ENCODE measurements at places on chromosomes 4 and X.

DNA sequence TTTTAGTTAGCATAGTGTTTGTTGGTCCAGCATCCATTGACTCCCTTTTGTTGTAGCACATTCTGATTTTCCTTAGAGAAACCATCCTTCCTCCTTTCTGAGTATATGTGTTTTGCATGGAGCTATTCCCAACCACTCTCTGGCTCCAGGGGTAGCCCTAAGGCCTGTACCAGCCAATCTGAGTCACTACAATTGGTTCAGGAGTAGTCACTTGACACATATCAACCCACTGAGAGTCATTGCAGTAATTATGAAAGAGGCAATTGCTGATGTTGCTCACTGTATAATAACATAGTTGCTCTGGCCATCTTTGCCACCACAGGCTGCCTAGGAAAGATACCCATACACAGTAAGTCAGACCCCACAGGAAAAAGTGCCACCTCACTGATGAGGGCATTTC is 71.2 kb upstream of the GRID2 start:
- DNase-seq: no peak

GRCh38 chr4:169233691-169234090 is 37.1 kb downstream of the SH3RF1 start:
- no peak for DNase-seq

GRCh38 chr4:78863254-78863869 is 75.9 kb downstream of the PAQR3 start:
- no peak for DNase-seq

DNA sequence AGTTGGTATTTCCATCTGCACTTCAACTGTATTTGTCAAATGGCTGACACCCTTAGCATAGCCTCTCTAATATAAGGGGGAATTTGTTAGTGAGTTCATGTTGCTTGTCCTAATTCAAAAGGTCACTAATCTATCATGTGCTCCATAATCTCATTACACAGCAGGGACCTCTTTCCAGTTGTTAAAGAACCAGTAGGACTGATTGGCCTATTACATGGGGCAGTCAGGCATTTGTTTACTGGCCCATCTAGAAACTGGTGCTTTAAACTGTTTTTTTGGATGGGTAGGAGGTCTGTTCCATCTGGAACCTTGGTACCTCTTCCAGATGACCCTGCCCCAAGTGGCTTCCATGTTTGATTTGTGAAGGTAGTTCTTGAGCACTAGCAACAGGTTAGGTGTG is 11.4 kb downstream of the ANK2 start:
- DNase-seq: no peak

- no peak for DNase-seq
Observed at GRCh38 chr4:184103527-184104264, 114.0 kb downstream of the ENPP6 start.

DNA sequence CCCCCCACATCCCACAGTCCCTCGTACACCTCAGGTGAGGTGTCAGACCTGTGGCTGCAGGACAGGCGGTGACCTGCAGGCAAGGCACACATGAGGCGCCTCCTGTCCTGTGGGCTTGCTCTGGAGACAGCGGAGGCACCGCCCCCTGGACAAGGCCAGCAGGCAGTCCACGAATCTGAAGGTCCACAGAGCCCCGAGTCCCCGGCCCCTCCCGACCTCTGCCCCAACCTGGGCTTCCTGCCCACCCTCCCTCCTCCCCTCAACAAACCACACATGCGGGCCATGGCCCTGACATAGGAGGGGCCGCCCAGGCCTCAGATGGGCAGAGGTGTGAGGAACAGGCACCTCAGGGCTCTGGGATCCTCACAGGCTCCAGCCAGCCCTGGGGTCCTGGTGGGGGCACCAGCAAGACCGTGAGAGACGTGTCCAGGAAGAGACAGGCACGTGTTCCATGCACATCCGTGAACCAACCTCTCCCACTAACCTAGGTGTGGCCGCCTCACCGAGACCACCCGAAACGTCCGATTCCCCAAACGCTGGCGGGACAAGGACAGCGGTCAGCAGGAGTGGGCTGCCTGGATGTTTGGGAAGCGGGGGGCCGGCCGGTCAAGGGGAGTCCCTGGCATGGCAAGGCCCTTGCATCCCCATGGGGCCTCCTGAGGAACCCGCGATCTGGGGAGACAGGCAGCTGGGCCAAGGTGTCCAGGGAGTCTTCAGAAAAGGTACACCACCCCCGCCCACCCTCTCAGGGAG is 25.8 kb downstream of the CTBP1 start:
- no peak for DNase-seq

GRCh38 chrX:121160987-121161386 is 113.6 kb downstream of the GLUD2 start:
- no peak for DNase-seq

DNA sequence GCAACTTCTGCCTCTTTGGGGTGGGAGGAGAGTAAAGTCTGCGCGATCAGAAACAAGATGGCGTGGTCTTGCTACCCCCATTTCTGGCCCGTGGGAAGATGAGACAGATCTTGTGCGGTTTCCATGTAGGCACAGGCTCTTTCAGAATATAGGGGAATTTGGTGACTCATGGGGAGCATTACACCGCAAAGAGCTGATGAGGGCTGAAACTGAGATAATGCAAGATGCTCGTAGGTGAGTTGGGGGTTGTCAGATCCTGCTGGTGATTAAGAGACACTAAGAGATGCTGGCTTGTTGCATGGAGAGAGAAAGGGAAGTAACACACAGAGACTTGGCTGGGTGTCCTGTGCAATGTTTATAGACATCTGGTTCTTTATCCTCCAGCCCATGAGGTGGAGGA is 1.5 kb downstream of the EVC start:
- no peak for DNase-seq

- DNase-seq: no peak
Observed at GRCh38 chr4:71211748-71212147, 127.1 kb upstream of the SLC4A4 start.

DNA sequence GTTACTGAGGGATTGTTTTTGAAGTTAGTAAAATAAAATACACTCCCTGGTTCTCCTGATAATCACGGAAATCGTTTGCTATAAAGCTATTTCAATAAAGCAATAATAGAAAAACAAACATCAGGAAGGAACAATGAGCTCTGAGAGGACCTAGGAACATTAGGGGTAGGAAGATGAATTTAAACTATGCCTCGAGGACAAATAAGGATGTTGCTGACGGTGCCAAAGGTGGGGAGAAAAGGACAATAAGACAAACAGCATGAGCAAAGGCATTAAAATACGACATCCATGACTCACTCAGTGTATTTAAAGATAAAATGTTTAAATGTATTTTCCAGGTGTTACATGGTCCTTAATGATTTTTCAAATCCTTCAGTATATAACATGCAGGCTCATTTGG is 110.3 kb downstream of the MTNR1A start:
- DNase-seq: no peak

DNA sequence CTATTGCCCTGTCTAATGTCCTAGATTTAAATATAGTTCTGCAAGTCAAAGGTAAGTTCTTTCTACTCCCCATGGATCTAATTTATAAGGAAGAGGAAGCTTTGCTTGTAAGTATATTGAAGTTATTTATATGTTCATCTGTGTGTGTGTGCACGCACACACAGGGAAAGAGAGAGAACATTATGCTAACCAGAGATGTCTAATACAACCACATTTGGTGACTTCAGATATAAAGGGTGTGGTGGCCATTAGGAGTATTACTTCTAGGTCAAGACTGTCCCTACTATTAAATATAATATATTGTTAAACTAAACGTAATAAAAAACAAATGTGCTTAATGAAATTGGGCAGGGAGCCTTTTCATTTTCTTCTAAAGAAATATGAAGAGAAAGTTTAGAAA is 4.1 kb downstream of the DCK start:
- DNase-seq: no peak

- no peak for DNase-seq
Observed at GRCh38 chr4:26751838-26752237, 108.8 kb upstream of the STIM2 start.

DNA sequence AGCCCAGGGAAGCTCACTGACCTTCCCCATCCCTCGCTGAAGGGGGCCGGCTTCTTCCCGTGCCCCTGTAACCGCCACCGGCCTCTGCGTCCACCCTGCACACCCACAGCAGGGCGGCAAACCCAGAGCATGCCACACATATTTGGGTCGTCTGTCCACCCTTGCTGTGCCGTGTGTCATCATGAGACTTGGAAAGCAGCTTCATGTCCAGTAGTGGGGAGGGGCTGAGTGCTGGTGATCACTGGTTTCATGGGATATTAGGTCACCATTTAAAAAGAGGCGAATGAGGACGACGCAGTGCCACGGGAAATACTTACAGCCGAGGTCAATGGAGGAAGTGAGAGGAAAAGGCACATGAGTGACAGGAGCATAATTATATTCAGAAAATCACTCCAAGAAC is 74.8 kb downstream of the HTRA3 start:
- no peak for DNase-seq

DNA sequence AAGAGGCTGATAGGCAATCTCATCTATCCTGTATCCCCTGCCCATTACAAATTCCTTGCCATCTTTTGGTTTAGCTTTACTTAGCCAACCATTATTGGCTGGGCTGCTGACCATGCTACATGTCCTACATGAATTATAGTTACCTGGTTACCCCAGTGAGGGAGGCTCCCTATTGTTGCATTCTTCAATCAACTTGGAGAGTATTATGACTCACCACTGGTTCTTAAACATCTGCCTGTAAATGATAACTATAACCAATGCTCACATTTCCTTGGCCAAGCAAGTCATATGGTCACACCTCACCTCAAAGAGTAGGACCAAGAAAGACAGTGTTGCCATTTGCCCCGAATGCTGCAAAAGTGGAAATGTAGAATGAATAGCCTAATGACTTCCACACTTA is 297.6 kb downstream of the IL15 start:
- DNase-seq: no peak

- no peak for DNase-seq
Observed at GRCh38 chrX:149691794-149692193, 20.1 kb upstream of the MAGEA11 start.

DNA sequence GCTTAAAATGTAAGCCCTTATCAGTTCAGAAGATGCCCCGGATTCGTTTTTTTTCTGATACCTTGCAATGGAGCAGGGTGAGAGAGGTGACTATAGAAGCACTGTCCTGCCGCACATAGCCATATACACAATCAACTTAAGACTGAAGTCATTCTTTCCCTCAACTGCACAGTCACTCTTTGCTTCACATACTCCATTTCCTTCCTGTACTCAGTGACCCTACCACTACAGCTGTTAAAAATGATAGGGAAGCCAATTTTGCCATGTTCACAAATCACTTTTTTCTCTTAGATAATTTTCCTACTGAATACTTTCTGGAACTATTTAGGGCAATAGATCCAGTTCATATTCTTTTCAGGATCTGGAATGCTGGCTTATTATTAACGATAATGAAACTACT is 300.0 kb downstream of the ANK2 start:
- DNase-seq: no peak

GRCh38 chr4:40361338-40361737 is 26.2 kb downstream of the CHRNA9 start:
- DNase-seq: no peak

- DNase-seq: no peak
Observed at GRCh38 chr4:52036886-52037530, 1.1 kb downstream of the SGCB start.

DNA sequence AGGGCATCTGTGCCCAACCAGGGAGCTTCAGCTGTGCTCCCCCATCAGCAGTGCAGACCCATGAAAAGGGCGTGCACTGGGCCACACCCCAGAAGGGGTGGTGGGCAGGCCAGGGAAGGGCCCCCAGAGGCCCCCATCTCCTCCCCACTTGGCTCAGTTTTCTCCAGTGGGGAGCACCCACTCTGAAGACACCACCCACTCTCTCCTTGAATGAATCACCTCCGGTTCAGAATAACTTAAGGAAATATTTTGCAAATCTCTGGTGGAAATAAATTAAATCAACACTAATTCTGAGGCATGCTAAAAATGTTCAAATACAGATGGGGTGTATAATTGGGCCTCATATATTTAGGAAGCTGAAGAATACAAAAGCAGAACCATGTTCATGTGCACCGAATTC is 41.3 kb upstream of the PPP2R2C start:
- DNase-seq: no peak

DNA sequence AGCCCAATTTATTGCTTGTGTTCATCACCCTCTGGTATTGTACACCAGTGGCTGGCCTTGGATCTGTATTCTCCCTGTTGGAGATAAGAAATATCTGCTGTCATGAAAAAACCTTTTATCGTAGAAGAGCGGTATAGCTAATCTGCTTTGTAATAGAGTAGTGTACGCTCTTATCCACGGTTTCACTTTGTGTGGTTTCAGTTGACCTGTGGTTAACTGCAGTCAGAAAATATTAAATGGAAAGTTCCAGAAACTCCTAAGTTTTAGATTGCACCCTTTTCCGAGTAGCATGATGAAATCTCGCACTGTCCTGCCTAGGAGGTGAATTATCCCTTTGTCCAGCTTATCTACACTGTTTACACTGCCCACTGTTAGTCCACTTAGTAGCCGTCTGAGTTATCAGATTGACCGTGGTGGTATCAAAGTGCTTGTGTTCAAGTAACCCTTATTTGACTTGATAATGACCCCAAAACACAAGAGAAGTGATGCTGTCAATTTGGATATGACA is 42.4 kb downstream of the KDM6A start:
- DNase-seq: no peak

DNA sequence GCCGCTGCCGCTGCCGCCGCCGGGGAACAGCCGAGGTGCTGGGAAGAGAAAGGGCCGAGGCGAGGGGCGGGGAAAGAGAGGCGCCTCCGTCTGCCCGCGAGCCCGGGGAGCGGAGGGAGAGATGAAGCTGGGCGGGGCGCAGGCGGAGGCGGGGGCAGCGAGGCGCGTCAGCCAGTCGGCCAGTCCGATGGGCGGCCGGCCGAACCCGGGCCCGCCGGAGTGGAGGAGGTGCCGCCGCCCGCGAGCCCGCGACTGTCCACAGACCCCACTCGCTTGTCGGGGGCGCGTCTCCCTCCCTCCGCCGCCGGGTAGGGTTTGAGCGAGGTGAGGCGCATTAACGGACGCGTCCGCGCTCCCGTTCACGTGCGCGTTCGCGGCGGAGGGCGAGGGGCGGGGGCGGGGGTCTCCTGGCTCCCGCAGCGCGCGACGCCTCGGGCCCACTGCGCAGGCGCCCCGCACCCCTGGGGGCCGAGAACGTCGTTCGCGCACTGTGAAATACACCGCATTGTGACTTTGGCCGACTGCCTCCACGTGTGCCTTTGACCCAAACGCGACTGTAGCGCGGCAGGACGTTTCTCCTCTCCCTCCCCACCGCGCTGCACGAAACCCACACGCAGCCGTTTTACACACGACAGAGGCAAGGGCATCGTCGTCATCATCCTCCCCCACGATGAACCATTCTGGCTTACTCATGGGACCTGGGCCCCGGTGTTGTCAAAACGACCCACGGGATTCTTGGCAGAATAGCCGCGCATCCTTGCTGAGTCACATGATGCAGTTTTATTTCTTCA is at the start of gene NUDT11:
TSS of gene NUDT11 (minus strand) at position 92 of the 791 bp plus-strand sequence. CDS start 148 bp downstream, outside the sequence.
- no peak for DNase-seq

- no peak for DNase-seq
Observed at GRCh38 chrX:14546190-14546589, 16.9 kb downstream of the GLRA2 start.

- DNase-seq: no peak
Observed at GRCh38 chrX:153469811-153470410, 465 bp downstream of the HAUS7 start.

- no peak for DNase-seq
Observed at GRCh38 chr4:122341886-122342285, 36.9 kb upstream of the ADAD1 start.

All from forelimb muscle (tissue), 1 donor.